ENCODE measurements at places on chromosomes 5 and 9.
A peak's percentile ranks its signal among the peaks of the same experiment; 100 is the strongest.

DNA sequence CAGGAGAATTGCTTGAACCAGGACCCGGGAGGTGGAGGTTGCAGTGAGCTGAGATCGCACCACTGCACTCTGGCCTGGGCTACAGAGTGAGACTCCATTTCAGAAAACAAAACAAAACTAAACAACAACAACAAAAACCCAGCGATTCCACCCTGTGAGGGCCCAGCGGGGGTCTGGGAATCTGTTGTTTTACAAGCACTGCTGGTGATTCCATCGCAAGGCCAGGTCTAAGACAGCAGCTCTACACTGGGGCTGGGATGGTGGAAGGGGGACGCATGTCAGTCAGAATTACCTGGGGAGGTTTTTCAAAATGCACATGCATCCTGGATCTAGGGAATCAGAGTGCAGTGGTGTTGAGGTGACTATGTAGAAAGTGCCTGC is 90.9 kb downstream of the ANKRD55 start:
- DNase-seq = no peak

DNA sequence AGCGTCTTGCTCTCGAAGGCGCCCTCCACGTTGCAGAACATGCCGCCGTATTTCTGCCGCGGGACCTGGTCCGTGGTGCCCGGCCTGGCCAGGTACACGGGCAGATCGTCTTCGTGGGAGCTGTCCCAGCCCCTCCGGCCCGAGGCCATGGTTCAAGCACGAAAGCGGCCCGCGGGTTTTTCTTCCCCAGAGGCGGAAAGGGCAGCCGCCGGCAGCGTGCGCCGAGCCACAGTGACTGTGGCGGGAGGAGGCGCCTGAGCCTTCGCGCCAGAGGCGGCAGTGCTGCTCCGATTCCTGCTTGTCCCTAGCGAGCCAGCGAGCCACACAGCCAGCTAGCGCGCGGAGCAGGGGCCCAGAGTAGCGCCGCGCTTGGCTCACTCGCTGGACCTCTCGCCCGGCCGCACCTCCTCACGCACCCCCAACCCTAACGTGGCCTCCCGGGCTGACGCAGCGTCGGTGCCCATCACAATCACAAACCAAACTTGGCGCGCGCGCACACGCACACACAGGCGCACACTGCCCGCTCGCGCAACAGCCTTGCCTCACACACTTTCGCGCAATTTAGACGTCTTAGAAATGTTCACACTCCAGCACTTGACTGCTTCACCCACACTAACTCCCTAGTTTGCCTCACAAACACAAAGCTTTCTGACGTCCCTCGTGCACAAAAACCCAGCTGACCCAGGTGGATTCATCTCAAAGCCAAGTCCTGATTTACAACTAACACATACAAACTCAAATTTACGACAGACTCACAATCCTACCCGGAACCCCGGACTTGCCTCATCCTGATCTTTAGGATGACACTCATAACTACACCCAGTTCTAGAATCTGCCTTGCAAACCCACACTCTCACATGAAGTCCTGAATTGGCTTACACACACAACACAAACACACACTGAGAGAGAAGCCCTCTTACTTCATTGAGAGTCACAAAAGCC is at the start of gene DPYSL3:
DPYSL3 (minus strand) TSS at position 359 of the 942 bp plus-strand sequence; CDS start at position 149, 210 bp downstream.
- no peak for DNase-seq

DNA sequence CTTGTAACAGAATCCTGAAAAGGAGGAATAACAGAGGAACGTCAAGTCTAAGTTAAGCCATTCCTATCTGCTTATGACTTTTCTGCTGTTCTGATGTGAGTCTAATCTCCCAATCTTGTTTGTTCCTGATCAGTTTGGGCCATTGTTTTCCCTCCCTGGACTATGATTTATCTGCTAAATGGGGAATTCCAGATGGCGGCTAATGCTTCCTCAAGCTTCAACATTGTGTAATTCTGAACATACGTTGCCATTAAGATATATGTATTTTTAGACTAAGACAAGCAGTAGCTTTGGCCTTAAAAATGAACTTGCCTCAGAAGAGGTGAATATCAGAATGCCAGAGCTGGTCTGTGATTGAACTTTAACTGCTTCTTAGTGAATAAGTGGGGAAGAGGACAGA is 142.7 kb downstream of the PRKACG start:
- DNase-seq = no peak

GRCh38 chr9:94881940-94882339 is 155.4 kb downstream of the AOPEP start:
- no peak for DNase-seq

- DNase-seq = no peak
Measured at GRCh38 chr5:172509405-172509781, 55.1 kb upstream of the SH3PXD2B start.

GRCh38 chr9:98809311-98810101 is 2.0 kb downstream of the GALNT12 start:
- DNase-seq = no peak

DNA sequence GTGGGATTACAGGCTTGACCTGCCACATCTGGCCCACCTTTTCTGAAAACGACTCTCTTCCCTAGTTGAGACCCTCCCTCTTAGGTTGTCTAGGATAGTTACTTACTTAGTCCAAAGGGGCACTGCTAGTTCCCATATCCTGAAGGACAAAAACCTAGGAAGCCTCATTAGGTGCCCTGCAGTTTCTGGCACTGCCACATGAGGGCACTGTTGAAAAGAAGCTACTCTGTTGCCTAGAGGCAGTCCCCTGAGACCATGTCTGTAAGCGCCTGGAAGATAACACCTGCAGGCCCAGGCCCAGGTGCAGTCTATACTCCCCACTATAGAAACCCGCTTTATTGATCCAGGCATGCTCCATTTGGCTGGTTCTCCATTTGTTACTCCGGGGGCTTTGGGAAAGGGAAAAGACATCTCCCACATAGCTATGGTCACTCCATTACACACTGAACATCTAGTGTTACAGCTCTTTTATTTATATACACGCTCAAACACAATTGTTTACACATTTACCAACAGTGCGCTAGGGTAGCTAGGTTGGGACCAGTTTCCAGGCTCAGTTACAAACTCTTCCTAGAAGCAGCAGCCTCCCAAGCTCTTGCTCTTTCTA is 73.4 kb upstream of the PPARGC1B start:
- DNase-seq = peak; percentile 56

DNA sequence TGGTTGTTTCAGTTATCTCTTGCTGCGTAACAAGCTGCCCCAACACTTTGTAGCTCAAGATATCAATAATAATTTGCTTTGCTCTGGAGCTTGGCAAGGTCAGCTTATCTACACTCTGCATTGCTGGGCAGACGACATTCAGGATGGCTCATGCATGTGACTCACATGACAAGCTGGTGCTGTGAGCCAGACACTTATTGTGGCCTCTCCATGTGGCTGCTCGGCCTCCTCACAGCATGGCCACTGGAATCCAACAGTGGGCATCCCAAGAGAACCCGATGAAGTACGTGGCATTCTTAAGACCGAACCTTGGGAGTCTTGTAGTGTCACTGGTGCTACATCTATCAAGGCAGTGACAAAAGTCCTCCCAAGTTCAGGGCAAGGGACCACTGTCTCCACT is 94.2 kb upstream of the MVB12B start:
- DNase-seq = no peak

- DNase-seq = no peak
Measured at GRCh38 chr5:65102371-65102975, 333.7 kb downstream of the CWC27 start.

DNA sequence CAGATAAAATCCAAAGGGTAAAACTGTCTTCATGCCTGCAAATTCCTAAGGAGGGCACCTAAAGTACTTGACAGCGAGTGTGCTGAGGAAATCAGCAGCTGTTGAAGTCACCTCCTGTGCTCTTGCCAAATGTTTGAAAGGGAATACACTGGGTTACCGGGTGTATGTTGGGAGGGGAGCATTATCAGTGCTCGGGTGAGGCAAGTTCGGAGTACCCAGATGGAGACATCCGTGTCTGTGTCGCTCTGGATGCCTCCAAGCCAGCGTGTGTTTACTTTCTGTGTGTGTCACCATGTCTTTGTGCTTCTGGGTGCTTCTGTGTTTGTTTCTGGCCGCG is 727 bp upstream of the ADRB2 start:
- DNase-seq = peak; percentile 72

DNA sequence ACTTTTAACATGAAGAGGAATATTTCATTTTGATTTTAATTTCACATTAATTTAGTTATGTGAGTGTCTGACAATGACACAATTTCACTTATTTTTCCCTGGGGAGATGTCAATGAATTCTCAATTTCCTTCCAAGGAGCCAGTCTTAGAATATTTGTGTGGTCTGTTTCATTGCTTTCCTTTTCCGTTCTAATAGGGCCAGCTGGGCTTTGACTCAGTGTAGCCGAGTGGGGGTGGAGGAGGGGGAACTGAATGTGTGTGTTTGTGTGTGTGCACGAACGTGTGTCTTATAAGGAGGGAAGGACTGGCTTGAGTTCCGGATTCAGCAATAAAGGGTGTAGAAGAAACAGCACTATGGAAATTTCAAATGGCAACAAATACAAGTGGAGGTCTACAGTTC is 100.0 kb downstream of the BASP1 start:
- no peak for DNase-seq

- no peak for DNase-seq
Measured at GRCh38 chr5:98299435-98299834, 474.0 kb upstream of the RGMB start.

- no peak for DNase-seq
Measured at GRCh38 chr5:133675376-133676154, 63.2 kb upstream of the FSTL4 start.

- DNase-seq = peak; percentile 94
Measured at GRCh38 chr5:150026682-150027172, 26.2 kb downstream of the HMGXB3 start.

DNA sequence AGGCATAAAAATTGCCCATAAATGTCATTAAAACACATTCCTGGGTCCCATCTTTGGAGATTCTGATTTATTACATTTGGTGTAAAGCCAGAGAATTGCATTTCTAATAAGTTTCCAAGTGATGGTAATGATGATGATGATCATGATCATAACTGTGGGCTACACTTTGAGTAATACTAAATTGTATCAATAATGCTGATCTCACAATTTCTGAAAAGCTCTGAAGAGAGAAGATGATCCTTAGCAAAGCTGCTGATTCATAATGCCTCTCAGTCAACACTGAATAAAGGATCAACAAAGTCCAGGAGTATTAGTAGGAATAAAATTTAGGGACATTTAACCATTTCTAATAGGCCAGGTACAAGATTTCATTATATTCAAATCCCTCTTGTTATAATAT is 434.5 kb downstream of the CAAP1 start:
- DNase-seq = no peak

GRCh38 chr9:71303351-71303750 is 181.9 kb upstream of the TRPM3 start:
- DNase-seq = no peak

DNA sequence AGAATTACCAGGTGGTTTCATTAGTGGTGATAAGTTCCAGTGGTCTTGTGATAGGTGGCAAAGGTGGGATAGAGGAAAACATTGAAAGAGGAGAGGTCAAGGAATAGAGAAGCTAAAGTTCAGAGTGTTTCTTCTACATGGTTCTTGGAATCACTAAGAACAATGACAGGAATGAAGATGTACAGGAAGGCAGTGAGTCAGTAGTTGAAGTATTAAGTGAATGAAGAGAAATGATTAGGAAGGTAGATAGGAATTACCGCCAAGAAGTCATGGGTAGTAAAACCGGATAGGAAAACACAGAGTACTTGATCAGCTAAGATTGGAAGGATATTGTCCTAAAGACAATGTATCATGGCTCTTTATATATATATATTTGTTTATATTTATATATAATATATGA is 37.9 kb upstream of the RASA1 start:
- DNase-seq = no peak

DNA sequence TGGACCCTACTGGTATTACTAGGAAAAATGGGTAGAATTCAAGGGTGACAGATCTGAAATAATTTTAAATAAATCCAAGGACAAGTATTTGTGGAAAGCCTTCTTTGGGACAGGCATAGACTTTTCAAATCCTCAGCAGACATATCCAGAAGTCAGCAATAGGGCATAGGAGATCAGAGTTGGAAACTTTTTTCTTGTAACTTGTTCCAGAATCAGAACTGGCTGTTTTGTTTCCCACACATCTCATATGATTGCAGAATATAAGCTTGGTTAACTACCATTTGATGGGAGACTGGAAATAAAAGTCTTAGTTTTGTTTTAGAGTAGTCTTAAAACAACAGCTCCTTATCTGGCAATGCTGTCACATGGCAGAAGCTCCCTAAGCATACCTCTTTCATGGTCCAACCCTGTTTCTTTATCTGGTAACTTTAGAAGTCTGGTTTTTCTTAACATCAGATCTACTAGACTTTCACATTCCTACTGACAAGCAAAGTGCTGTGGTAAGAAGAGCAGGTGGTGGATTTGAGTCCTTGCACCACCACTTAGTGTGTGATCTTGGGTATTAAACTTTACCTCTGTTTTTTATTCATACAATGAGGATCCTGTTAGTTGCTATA is 25.1 kb downstream of the XRCC4 start:
- DNase-seq = peak; percentile 66

DNA sequence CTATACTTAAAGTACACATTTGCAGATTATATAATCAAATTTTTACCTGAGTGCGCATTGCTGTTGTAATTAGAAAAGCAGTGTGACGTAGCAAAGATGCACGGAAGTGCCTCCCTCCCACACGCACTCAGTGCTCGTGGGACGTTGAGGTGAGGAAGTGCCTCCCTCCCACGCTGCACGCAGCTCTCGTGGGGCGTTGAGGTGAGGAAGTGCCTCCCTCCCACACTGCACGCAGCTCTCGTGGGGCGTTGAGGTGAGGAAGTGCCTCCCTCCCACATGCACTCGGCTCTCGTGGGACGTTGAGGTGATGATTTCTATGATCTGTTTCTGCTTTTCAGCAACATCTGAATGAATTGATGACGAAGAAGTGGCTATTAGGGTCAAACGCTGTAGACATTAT is 21.0 kb downstream of the EXOC3 start:
- no peak for DNase-seq

- DNase-seq = no peak
Measured at GRCh38 chr5:69276422-69277174, 41.9 kb downstream of the CDK7 start.

DNA sequence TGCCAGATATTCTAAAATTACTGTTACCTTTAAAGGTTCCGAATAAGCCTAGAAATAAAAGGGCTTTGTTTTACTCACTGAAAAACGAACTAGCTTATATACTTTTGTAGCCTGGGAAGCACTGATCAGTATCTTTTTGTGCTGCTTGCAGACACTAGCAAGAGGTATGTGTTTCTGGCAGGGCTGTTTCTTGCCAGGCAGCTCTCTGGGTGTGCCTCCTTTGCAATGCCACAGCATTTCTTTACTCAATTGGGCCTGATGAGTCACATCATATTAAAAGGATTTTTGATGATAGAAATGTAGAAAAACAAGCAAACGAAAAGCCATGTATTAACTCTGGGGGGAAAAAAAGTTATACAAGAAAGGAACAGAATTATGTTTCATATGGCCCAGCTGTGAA is 35.6 kb downstream of the CD180 start:
- no peak for DNase-seq

Measured in erythroblast (primary cell).